ENCODE measurements at places on chromosomes 11 and 22. TPM values are rescaled to one million over a fixed set of nuclear protein-coding genes. Genes with fewer than 3 reads are reported as not detected.

Gene FAT3
- 9.9 TPM for polyA plus RNA-seq

Gene PANX3
- not detected for polyA plus RNA-seq

DNA sequence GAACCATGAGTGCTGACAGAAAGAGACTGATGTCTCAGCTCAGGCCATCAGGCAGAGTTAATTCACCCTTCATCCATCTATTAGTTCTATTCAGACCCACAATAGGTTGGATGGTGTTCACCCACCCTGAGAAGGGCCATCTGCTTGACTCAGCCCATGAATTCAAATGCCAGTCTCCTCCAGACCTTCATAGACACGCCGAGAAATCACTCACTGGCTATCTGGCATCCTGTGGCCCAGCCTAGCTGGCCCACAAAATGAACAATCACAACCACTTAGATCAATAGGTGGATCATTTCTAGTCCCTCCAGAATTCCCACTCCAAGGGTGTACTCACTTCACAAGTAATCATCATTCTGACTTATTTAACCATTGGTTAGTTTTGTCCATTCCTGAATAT is 58.2 kb downstream of the MYEOV start:
- DNase-seq = no peak

DNA sequence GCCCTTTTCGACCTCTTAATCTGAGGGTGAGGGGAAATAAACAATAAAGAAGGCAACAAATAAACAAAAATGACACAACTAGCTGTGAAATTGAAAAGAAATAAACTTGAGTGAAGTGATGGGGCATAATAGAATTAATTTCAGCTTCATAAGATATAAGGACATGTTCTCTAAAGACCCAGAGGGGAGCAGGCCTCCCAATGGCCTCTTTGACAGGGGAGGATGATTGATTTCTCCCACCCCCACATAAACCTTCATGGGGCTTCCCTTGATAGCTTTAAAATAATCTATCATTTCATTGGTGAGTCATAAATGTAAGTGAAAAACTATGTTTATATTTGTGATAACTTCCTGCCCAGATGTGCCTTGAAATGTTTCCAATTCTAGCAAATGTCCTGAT is 226.3 kb upstream of the RAG2 start:
- DNase-seq = no peak

GRCh38 chr11:76669901-76670484 is 554 bp downstream of the LRRC32 start:
- no peak for DNase-seq

DNA sequence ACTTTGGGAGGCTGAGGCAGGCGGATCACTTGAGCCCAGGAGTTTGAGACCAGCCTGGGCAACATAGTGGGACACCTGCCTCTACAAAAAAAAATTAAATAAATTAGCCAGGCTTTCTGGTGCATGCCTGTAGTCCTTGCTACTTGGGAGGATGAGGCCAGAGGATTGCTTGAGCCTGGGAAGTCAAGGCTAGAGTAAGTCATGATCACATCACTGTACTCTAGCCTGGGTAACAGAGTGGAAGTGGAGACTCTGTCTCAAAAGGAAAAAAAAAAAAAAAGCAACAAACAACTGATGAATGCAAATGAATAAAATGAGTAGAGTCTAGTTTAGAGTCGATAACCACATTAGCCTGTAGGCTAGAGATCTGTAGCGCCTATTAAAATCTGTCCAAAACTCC is 3.9 kb upstream of the BCL2L13 start:
- DNase-seq = no peak

- DNase-seq = no peak
These were observed 128.5 kb upstream of the LMO1 start for GRCh38 chr11:8392166-8392565.

Measured in right renal cortex interstitium (tissue), 3 donors.